Bronchial smooth muscle cell (primary cell): ENCODE measurements at places on chromosomes 5 and 9. TPM values are rescaled to one million over a fixed set of nuclear protein-coding genes. Genes with fewer than 3 reads are reported as not detected.

Gene FCN2
- total RNA-seq: not detected in 2 replicates

Gene GPR150
- under 0.01 and 0.32 TPM in 2 replicates for total RNA-seq

Gene FAM221B
- not detected in 2 replicates for total RNA-seq

Gene PKD2L2
- total RNA-seq: not detected in 2 replicates

Gene PAEP
- total RNA-seq: not detected in 2 replicates

Gene CMYA5
- total RNA-seq: 3.9 and 5.9 TPM in 2 replicates

Gene HTR4
- not detected in 2 replicates for total RNA-seq

Gene SPINK4
- total RNA-seq: 0.95 TPM in 1 of 2 replicates, not detected in the other
